ENCODE measurements at places on chromosomes 7 and 10.

- DNase-seq, result no peak
Measured at GRCh38 chr10:65341323-65341925, 1584.4 kb upstream of the LRRTM3 start.

DNA sequence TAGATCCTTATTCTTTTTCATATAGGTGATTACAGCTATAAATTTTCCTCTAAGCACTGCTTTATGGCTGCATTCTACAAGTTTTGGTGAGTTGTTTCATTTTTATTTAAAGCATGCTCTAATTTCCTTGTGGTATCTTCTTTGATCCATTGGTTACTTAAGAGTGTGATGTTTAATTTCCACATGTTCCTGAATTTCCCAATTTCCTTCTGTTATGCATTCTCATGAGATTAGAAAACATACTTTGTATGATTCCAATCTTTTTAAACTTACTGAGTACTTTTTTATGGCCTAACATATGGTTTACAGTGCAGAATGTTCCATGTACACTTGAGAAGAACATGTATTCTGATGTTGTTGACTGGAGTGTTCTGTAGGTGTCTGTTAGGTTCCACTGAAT is 53.4 kb downstream of the MYL10 start:
- no peak for DNase-seq

GRCh38 chr10:62597226-62597625 is 207.3 kb upstream of the ADO start:
- DNase-seq, result no peak

DNA sequence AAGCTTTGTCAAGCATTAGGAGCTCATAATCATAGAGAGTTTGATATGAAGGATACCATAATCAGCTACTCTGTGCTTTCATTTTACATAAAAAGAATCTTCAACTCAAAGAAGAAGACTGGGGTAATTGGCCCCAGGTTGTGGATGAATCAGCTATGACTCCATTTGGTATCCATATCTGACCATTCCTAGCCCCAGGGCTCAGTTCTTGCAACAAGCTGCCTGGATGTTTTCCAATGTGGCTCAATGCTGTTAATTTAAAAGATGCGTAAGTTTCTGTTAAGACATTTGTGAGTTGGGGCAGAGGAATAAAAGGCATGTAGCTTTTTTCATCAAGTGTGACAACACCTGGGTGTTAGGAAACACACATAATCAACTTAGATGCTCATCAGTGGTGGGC is 951.1 kb downstream of the NRG3 start:
- DNase-seq, result no peak

- DNase-seq, result no peak
Measured at GRCh38 chr7:26534649-26535482, 243.2 kb downstream of the SNX10 start.

DNA sequence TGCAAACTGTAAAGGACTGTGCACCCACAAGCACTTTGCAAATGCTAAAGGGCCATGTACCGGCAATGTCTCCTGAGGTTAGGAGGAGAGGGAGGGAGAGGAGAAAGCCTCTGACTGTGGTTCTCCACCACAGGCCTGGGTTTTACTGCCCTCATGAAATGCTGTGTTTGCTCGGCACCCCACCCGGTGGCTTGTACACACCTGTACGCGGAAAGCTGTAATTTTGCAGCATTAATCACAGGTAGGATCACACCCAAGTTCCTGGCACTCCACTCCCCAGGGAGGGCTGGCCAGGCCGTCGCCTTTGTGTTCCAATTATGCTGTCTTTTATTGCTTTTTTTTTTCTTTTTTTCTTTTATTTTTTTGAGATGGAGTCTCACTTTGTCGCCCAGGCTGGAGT is 78.5 kb upstream of the MYL10 start:
- DNase-seq, result no peak

GRCh38 chr7:72925546-72926120 is 738 bp downstream of the POM121 start:
- DNase-seq, result peak; percentile 40

- DNase-seq, result no peak
Measured at GRCh38 chr10:4073912-4074311, 288.9 kb upstream of the KLF6 start.

DNA sequence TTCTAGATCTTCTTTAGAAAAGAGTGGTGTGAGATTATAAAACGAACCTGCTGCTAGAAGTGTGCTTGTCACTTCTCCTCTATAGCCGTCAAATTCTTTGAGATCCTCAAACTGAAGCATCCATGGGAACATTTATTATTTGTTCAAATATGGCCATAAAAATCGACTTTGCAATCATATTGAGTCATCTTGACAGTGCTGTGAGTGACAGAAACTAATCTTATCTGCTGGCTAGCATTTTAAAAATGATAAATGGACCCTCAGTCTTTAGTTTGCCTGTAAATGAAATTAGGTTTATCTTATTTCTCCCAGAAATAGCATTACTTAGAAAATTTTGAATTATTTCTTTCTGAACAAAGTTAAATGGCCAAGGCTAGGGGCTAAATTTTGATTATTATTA is 290.8 kb downstream of the EXOC4 start:
- no peak for DNase-seq

DNA sequence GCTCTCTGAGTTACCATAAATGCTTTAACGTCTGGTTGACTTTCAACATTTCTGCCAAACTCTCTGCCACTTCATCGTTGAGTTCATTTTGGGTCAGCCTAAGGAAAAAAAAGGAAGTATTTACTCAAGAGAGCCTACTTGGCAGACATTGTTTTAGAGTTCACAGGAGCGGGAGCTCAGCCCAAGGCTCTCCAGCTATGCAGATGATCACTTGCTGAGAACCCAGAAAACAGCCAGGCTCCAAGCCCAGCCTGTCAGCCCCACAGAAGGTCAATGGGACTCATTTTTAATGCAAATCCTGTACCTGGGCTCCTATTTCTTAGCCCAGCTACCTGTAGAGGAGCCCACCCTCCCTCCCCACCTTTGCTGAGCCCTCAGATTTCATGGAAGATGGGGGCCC is 45.5 kb downstream of the NOD1 start:
- DNase-seq, result no peak

DNA sequence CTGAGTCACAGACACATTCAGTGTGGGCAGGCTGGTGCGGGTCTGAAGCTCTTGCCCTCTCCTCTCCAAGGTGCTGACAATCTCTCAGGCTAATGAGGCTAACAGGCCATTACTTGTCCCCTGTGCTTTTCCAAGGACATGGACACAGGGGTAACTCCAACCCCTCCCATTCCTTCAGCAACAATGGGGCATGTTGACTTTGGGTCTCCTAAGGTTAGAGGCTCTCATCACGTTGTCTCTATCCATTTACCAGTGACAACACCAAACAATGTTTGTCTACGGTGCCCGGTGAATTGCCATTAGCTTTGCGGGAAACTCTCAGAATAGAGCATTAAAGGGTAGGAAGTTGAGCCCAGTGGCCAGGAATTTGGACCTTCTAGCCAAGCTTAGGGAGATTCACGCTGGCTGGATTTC is 101.6 kb upstream of the TNS3 start:
- DNase-seq, result no peak

DNA sequence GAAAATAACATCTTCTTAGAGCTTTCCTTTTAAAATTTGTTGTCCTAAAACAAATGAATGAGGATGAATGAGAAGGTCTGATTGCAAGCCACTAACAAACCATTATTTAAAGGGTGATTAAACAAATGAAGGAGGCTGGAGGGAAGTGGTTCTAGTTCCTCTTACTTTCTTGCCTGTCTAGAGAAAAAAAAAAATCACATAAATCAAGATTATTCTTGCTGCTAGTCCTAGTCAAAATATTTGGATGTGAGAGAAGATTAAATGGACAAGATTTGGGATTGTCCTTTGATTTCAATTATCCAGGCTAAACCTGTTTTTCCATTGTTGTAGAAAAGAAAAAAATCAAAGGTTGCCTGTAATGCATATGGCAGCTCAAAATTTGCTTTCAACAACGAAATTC is 3.3 kb downstream of the SKAP2 start:
- DNase-seq, result no peak

GRCh38 chr7:68125168-68125567 is 1128.5 kb downstream of the TYW1 start:
- DNase-seq, result no peak

DNA sequence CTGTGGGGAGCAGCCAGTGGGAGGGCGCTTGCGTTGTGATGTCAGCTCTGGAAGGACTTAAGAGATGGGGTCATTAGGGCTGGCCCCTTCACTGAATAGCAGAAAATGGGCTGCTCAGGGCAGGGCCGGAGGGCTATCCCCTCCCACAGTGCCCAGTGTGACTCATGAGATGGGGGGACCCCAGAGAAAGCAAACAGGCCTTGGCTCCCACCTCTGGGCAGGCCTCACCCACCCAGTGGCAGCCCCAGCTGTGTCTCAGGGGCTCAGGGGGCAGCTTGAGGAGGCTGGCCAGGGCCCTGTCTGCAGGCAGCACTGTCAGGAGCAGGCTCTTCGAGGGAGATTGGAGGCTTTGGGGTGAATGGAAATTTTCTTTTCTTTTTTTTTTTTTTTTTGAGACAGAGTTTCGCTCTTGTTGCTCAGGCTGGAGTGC is 168.3 kb downstream of the SLIT1 start:
- no peak for DNase-seq

GRCh38 chr7:25260862-25261494 is 32.7 kb upstream of the NPVF start:
- DNase-seq, result no peak

- no peak for DNase-seq
Measured at GRCh38 chr7:31921047-31921446, 149.2 kb downstream of the PDE1C start.

DNA sequence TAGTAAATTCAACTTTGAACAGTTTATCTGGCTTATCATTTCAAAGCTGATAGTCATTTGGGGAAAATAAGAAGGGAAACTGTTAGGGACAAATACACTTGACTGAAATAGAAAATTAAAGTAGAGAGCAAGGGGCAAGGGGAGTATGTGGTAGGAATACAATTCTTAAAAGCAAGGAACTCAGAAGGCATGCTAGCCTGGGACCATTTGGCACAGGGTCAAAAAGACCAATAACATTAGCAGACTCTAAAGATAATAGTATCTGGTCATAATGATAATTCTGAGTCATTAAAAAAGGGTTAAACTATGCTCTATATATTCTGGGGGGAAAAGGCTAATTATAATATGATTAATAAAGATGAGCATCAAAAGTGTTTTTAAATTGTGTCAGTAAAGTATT is 112.2 kb downstream of the CNOT4 start:
- no peak for DNase-seq

- DNase-seq, result no peak
Measured at GRCh38 chr7:136555933-136556332, 312.5 kb upstream of the CHRM2 start.

GRCh38 chr10:59582780-59583179 is 126.9 kb downstream of the SLC16A9 start:
- DNase-seq, result no peak

DNA sequence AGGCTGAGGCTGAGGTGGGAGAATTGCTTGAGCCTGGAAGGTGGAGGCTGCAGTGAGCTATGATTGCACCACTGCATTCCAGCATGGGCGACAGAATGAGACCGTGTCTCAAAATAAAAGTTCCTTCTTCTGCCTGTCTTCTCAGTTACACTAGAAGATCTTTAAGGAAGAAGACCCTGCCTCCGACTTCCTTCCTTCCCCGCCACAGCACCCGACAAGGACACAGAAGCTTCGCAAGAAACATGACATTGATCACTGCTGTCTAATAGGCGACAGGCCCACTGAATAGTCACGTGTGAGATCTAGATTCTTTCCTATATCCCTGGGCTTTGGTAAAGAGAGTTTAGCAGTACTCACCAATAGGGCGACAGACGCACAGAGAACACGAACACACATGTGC is 118.2 kb downstream of the PRPF18 start:
- DNase-seq, result no peak

- DNase-seq, result no peak
Measured at GRCh38 chr10:132353456-132354355, 21.7 kb downstream of the LRRC27 start.

DNA sequence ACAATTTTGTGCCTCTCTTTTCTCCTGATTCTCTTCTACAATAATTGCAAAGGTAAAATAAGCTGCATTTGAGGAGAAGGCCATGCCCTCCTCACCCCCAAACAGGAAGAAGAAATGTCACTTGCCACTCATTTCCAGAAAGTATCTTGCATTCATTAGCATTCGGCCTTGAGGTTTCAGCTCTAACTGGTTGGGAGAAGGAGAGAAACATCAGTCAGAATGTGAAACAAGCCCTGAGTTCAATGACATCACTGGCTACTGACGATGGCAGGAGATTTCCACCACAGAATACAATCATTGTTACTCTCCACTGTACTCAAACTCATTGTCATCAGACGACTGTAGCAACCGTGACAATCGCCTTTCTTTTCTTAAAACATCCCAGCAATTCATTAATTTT is 72.8 kb downstream of the PRKCQ start:
- no peak for DNase-seq

GRCh38 chr10:111344804-111345203 is 268.0 kb downstream of the ADRA2A start:
- DNase-seq, result peak; percentile 55

GRCh38 chr7:115013886-115014285 is 92.0 kb downstream of the MDFIC start:
- no peak for DNase-seq

- no peak for DNase-seq
Measured at GRCh38 chr10:125007436-125007835, 65.5 kb downstream of the ZRANB1 start.

DNA sequence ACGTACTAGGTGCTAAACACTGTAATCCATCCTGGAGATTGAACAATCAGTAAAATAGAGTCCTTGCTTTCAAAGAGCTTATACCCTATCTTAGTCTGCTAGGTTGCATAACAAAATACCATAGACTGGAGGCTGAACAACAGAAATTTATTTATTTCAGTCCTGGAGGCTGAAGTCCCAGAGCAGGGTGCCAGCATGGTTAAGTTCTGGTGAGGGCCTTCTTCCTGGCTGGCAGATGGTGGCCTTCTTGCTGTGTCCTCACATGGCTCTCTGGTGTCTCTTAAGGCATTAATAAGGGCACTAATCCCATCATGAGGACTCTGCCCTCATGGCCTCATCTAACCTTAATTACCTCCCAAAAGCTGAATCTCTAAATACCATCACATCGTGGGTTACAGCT is 43.1 kb upstream of the ICA1 start:
- no peak for DNase-seq

- no peak for DNase-seq
Measured at GRCh38 chr7:2613931-2614600, 17.7 kb upstream of the TTYH3 start.

DNA sequence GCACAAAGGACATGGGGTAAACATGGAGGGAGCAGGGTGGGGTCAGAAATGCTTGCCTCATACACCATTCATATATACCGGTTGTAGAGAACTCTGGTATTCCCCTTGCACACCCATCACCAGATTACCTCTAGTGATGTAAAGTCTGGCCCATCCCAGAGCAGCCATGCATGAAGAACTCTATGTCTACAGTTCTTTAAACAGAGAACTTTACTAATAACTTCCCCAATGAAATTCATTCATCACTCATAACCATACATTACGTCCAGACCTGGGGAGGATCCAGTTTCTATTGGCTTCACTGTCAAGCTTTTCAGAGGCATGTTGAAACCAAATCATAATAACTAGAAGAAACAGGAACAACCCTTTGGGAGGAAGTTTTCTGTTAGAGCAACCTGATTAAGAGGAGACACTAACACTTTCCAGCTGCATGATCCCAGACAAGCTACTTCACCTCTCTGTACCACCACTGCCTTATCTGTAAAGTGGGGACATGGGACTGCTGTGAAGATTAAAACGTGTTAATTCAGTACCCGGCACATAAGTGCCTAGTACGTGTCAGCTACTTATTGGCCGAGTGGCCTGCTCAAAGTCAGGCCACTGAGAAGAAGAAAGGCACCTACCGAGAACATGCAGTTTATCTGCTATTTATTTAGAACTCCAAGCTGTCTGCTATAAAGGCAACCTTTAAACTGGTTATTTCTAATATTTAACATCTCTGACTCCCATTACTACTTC is 59.7 kb downstream of the IGF2BP3 start:
- DNase-seq, result no peak

- DNase-seq, result peak; percentile 40
Measured at GRCh38 chr7:4681218-4681851, 760 bp upstream of the FOXK1 start.
